ENCODE measurements at places on chromosomes 5 and 9.

GRCh38 chr5:162248107-162248713 is 180.6 kb downstream of the GABRG2 start:
- no peak for DNase-seq

GRCh38 chr5:94485067-94485466 is 133.3 kb downstream of the KIAA0825 start:
- DNase-seq: no peak

DNA sequence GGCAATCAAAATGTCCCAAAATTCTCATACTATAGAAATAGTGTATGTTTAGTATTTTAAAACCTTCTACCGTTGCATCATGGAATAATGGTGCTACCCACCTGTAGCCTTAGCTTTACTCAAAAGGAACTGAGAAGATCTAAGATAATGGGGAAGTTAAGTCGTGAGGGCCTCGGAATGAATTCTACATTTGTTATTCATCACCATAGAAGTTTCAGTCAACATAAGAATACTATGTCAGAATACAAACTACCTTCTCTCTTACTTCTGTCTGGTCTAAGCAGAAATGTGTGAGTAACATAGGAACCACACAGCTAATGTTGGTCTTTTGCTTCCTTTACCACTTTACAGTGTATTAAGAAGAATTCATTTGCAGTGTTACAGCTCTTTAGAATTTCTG is 43.2 kb downstream of the RFK start:
- no peak for DNase-seq

DNA sequence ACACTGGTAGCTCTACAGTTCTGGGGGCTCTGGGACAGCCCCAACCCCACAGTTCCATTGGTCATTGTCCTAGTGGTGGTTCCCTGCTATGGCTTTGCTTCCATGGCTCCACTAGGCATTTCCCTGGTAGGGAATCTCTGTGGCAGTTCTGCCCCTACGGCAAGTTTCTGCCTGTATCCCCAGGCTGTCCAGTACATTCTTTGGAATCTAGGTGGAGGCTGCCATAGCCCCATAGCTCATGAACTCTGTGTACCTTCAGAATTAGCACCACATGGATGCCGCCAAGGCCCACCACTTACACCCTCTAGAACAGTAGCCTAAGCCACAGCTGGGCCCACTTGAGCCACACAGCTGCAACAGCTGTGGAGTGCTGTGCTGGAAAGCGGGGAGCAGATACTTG is 3.3 kb upstream of the GOLM1 start:
- DNase-seq: no peak

- no peak for DNase-seq
These were observed 53.4 kb downstream of the PFDN1 start for GRCh38 chr5:140249536-140249935.

GRCh38 chr5:146082798-146083197 is 22.6 kb downstream of the PLAC8L1 start:
- DNase-seq: no peak

DNA sequence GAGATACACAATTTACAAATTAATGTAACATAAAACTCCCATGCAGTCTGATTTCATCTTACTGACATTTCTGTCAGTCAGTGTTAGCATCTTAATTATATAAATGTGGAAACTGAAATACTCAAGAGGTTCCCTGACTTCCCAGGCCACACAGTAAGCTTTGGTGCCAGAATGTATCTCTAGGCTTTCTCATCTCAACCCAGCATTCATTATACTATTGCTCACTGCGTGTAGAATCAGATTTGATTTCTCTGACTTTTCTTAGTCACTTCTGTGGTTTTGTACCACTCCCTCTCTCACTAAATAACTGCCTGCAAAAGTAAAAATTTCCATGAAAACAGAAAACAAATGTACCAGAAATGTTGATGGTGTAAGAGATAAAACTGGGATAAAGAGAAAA is 31.7 kb upstream of the CDKN2B start:
- DNase-seq: no peak

DNA sequence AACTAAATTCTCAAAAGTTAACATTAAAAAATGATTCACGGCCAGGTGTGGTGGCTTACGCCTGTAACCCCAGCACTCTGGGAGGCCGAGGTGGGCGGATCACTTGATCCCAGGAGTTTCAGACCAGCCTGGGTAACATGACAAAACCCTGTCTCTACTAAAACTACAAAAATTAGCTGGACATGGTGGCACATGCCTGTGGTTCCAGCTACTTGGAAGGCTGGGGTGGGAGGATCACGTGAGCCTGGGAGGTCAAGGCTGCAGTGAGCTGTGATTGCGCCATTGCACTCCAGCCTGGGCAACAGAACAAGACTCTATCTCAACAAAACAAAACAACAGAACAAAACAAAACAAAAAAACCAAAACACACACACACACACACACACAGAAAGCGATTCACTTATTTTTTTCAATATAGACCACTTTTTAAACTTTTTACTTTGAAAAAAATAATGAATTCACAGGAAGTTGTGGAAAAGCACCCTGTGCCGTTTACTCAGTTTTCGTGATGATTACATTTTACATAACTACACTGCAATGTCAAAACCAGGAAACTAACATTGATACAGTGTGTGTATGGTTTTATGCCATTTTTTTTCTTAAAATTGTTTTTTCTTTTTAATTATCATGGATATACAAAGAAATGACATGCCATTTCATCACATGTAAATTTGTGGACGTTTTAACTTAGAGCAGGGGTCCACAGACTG is 73.7 kb downstream of the TENT4A start:
- DNase-seq: no peak

GRCh38 chr9:117302487-117302886 is 112.4 kb downstream of the ASTN2 start:
- DNase-seq: no peak
